GM23248 (cell line): ENCODE measurements at places on chromosomes 11 and 22. TPM values are rescaled to one million over a fixed set of nuclear protein-coding genes. Genes with fewer than 3 reads are reported as not detected.

TMEM45B gene
- total RNA-seq, result not detected in 2 replicates

UBQLN3 gene
- not detected in 2 replicates for total RNA-seq

DNA sequence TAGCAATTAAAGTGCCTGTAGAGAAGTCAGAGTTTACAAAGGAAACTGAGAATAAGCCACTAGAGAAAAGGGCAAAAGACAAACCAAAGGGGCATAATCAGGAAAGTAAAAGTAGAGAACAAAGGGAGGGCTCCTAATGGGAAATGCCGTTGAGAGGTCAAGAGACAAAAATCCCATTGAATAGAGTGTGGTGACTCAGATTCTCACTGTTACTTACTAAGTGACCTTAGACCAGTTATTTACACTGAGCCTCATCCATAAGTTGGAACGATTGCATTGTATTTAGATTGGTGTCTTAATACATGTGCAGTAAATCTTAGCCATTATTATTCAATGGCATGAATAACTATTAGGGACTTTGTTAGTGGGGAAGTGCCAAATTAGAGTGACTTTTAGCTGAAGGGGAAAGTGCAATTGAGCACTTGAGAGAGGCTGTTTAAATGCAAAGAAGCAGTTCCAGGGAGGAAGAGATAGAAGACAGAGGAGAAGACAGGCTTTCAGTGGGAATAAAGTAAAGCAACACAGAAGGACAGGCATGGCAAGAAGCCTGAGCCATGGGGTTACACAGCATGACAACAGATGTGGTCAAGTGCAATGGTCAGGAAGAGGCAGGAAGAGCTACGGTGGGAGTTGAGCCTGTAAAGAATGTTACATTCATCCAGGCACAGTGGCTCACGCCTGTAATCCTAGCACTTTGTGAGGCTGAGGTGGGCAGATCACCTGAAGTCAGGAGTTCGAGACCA is 82.6 kb downstream of the UBASH3B start:
- H3K27ac ChIP-seq, result no peak overlapping the region
- H3K36me3 ChIP-seq, result no peaks in the 10 kb centered on the region
- H3K4me3 ChIP-seq, result no peak overlapping the region
- no peak for DNase-seq
- H3K27me3 ChIP-seq, result no peaks in the 10 kb centered on the region
- H3K4me1 ChIP-seq, result peaks cover 5% of the 10 kb centered on the region; the same call in 1 of the 2 replicates

PKDREJ gene
- total RNA-seq, result not detected in 2 replicates

GRCh38 chr11:31433851-31434250 is 64.2 kb downstream of the DNAJC24 start:
- DNase-seq, result no peak
- no peak overlapping the region for H3K27ac ChIP-seq
- peaks cover 16% of the 10 kb centered on the region for H3K4me1 ChIP-seq
- H3K27me3 ChIP-seq, result no peaks in the 10 kb centered on the region
- H3K4me3 ChIP-seq, result no peak overlapping the region

GRCh38 chr11:111300569-111300968 is 2.2 kb downstream of the POU2AF3 start:
- no peak overlapping the region for H3K4me3 ChIP-seq
- peaks cover 22% of the 10 kb centered on the region for H3K27me3 ChIP-seq
- DNase-seq, result no peak

GRCh38 chr11:95088946-95089619 is 563 bp upstream of the ENDOD1 start:
- peaks cover 24% of the 10 kb centered on the region for H3K4me1 ChIP-seq
- H3K27me3 ChIP-seq, result no peaks in the 10 kb centered on the region
- peak; percentile 32 for DNase-seq
- H3K36me3 ChIP-seq, result no peaks in the 10 kb centered on the region
- H3K4me3 ChIP-seq, result peak overlapping the region; percentile 87

- peak overlapping the region; percentile 96 for H3K4me3 ChIP-seq
- DNase-seq, result peak; percentile 75
- H3K27ac ChIP-seq, result peak overlapping the region; percentile 82
Measured at GRCh38 chr11:120336641-120337354, 585 bp downstream of the ARHGEF12 start.

C11orf21 gene
- total RNA-seq, result not detected in 2 replicates

- H3K27me3 ChIP-seq, result no peaks in the 10 kb centered on the region
- DNase-seq, result peak; percentile 43
- peaks cover 32% of the 10 kb centered on the region; the same call in 1 of the 2 replicates for H3K36me3 ChIP-seq
Measured at GRCh38 chr11:65653229-65654225, 9.2 kb downstream of the RELA start.

- no peak overlapping the region for H3K27ac ChIP-seq
- H3K4me1 ChIP-seq, result peaks cover 17% of the 10 kb centered on the region
- H3K36me3 ChIP-seq, result no peaks in the 10 kb centered on the region; the same call in 1 of the 2 replicates
- H3K4me3 ChIP-seq, result no peak overlapping the region
Measured at GRCh38 chr11:937841-938261, 12.2 kb downstream of the AP2A2 start.
